ENCODE measurements at places on chromosomes 12 and 14. TPM values are rescaled to one million over a fixed set of nuclear protein-coding genes. Genes with fewer than 3 reads are reported as not detected.

Gene KRT83
- not detected for total RNA-seq

Gene FAM90A1
- 0.09 TPM for total RNA-seq

Gene EIF2S3B
- total RNA-seq, result 0.71 TPM

DNA sequence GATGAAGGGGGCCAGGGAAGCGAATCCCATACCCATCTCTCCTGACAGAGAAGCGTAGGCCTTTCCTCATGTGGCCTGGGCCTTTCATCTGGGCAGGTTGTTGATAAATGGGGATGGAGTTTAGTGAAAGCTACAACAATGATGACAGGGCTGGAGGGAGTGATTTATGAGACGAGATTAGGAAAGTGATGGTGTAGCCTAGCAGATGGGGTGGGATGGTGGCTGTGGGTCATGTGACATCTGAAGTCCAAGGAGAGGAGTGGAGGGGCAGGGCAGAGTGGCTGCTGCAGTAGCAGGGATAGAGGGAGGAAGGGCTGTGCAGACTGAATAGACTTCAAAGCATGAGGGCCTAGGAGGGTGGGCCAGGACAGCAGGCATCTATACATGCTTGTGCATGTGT, 85.5 kb downstream of the ADCK1 start:
- no peak for DNase-seq
- peaks cover 3% of the 10 kb centered on the region for H3K36me3 ChIP-seq
- no peak overlapping the region for H3K27ac ChIP-seq
- no peaks in the 10 kb centered on the region for H3K27me3 ChIP-seq

GRCh38 chr12:127819056-127819455, 447.9 kb upstream of the TMEM132C start:
- H3K4me1 ChIP-seq, result peaks cover 4% of the 10 kb centered on the region
- H3K36me3 ChIP-seq, result no peaks in the 10 kb centered on the region
- no peaks in the 10 kb centered on the region for H3K27me3 ChIP-seq
- DNase-seq, result no peak
- H3K27ac ChIP-seq, result no peak overlapping the region

- H3K4me3 ChIP-seq, result peak overlapping the region; percentile 5
- peak; percentile 97 for DNase-seq
- H3K36me3 ChIP-seq, result no peaks in the 10 kb centered on the region
Observed at GRCh38 chr12:27554421-27555186, 30.6 kb downstream of the PPFIBP1 start.

GRCh38 chr14:23141706-23142444, 22.8 kb upstream of the CEBPE start:
- no peak overlapping the region for H3K27ac ChIP-seq
- H3K4me1 ChIP-seq, result peaks cover 5% of the 10 kb centered on the region
